ENCODE measurements at places on chromosomes 11 and 22.

- no peak for DNase-seq
Measured at GRCh38 chr11:117744471-117745150, 52.4 kb downstream of the DSCAML1 start.

DNA sequence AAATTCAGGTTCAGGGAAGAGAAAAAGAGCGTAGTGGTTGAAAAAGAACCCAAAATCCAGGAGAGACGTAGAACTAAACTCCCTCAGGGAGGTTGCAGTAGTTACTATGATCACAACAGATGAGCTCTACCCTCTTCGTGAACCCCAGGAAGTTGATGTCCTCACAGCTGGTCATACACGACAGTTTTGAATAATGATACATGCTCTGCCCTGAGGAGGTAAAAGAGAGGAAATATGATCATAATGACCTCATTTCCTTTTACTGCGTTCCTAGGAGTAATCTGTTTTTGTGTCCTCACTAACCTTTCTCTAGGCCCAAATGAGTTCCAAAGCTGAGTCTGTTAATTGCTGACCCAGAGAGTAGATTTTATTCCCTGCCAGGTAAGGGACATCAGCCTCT lies 1.3 kb downstream of the PATE2 start:
- peak; percentile 62 for DNase-seq

GRCh38 chr11:101812546-101812945 lies 102.3 kb upstream of the CEP126 start:
- DNase-seq: no peak

GRCh38 chr11:3867209-3868091 lies 12.0 kb downstream of the STIM1 start:
- no peak for DNase-seq

GRCh38 chr11:1486054-1486825 lies at the start of gene MOB2:
MOB2 (minus strand) TSS chr11:1486779; CDS start chr11:1486556, 223 bp downstream.
- DNase-seq: peak; percentile 72

DNA sequence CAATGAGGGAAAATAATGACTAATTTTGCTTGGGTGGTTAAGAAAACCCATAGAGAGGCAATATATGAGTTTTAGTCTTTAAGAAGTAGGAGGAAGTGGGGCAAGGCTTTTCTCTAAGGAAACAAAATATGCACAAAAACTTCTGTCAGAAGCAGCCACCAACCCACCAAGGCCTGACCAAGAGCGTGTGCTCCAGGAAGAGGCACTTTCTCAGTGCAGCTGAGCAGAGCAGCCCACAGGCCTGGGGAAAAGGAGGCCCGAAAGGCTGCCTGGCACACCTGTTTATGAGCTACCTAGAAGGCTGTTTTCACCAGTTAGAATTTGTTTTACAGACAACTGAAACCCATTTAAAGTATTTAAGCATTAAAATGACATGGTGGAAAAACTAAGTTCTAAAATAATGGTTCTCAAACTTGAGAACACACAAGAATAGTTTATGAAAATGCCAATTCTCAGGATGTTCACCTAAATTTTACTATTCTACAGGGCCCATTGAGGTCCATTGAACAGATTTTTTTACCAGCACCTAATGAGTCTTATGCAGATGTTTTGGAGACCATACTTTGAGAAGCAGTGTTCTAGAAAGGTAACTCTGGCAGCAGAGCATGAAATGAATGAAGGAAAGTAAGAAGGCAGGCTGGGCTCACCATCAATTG lies 160.5 kb upstream of the DDI1 start:
- no peak for DNase-seq

GRCh38 chr11:132490978-132491377 lies 1041.3 kb downstream of the OPCML start:
- DNase-seq: no peak
